Stimulated activated memory B cell treated with anti-CD40 and anti-IgM and Interleukin-4, amounts not matched to agents 10 μg/mL and 1 μg/mL and 100 μg/mL, for 72 hours (primary cell): ENCODE measurements at places on chromosomes 3 and 15.
A peak's percentile ranks its signal among the peaks of the same experiment; 100 is the strongest.

DNA sequence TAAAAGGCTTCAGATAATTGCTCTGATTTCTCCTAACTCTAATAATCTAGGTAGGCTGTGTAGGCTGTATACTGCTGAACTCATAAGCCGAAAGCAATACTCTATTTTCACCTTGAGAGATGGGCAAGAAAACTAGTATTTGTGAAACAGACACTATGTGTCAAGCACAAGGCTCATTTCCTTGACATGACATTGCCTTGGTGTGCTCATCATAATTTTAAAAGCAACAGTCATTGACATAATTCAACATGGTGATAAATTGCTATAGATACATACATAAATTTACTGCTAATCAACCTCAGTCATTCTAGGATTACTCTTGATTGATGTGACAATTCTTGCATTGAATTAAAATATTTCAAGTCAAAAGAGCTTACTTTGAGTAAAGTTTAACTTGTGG is 304.7 kb downstream of the CNTN3 start:
- H3K4me3 ChIP-seq = no peak overlapping the region
- H3K4me1 ChIP-seq = no peaks in the 10 kb centered on the region
- H3K36me3 ChIP-seq = no peaks in the 10 kb centered on the region
- no peaks in the 10 kb centered on the region for H3K27me3 ChIP-seq
- H3K27ac ChIP-seq = no peak overlapping the region

DNA sequence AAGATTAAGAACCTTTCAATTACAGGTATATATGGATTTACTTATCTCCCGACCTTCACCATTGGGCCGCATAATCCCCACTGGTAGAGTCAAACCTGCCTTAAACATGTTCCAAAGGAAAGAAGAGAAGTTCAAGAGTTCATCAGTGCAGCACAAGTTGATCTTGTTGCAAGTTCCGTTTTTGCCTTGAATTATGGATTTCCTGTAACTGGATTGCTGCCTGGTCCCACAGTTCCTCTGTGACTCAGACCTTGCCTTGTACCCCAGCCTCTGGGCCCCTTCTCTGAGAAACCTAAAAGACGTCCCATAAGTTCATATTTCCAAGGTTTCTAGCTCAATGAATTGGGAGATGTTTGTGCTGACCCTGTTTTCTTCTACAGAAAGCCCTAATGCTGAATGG is 112.5 kb upstream of the THBS1 start:
- no peaks in the 10 kb centered on the region for H3K4me1 ChIP-seq
- H3K27me3 ChIP-seq = peaks cover 16% of the 10 kb centered on the region
- no peak for ATAC-seq
- no peaks in the 10 kb centered on the region for H3K36me3 ChIP-seq

DNA sequence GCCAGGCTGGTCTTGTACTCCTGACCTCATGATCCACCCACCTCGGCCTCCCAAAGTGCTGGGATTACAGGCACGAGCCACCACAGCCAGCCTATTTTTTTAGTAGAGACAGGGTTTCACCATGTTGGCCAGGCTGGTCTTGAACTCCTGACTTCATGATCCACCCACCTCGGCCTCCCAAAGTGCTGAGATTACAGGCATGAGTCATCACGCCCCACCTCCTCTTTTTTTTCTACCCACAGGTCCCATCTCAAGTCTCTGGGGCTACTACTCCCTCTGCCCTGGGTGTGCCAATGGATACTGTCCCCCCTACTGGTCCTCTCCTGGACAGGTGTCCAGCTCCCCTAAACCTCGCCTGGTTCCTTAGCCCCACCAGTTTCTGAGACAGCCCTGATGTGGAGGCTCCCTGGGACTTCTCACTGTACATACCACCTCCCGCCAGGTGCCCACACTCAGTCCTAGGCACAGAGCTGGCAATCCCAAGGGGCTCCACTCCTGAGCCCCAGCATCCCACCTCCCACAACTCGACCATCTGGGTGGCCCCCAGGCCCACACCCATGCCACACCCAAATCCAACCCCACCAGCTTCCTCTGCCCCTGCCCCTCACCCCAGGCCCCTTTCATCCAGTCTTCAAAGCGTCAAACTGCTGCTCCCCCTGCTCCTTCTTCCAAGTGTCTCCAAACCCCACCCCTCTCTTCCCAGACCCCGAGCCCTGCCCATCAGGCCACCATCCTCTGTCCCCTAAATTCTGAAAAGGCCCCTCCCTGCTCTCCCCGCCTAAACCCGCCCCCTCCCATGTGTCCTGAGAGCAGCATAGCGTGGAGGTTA is 13.1 kb upstream of the CYP11A1 start:
- no peaks in the 10 kb centered on the region for H3K36me3 ChIP-seq
- ATAC-seq = no peak
- H3K4me1 ChIP-seq = peaks cover 91% of the 10 kb centered on the region
- peak overlapping the region; percentile 94 for H3K27ac ChIP-seq
- H3K4me3 ChIP-seq = no peak overlapping the region
- H3K27me3 ChIP-seq = no peaks in the 10 kb centered on the region

DNA sequence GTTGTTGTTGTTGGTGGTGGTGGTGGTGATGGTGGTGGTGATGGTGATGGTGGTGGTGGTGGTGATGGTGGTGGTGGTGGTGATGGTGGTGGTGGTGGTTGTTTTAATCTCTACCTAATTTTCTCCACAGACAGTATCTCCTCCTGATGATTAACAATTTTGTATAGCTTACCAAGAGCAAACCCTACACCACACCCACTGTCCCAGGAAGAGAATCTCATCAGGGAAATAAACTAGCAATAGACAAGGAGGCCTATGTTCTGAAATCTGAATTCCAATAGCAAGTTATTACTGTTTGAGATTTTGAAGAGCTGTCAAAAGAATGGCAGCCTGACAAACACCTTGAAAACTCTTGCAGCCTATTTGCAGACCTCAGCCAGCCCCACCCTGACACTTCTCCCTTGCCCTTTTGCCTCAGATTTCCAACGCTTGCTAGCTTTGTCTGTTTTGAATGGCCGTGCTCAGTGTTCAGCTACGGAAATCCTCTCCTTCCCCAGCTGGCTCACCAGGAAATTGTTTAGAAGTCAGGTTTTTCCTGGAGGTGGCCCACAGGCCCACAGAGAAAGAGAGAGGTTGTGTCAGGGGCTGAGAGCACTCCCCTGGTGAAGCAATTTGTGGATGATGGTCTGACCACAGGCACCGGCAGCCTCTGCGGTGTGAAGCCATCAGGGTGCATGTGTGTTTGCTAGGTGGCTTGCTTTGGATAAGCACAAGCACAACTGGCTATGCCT is 101.6 kb downstream of the MAGI1 start:
- H3K27ac ChIP-seq = no peak overlapping the region
- no peak for ATAC-seq
- H3K36me3 ChIP-seq = no peaks in the 10 kb centered on the region
- H3K4me3 ChIP-seq = no peak overlapping the region

GRCh38 chr15:101213570-101213969 is 38.3 kb downstream of the CHSY1 start:
- H3K4me1 ChIP-seq = peaks cover 63% of the 10 kb centered on the region
- no peak for ATAC-seq
- no peak overlapping the region for H3K27ac ChIP-seq
- no peaks in the 10 kb centered on the region for H3K27me3 ChIP-seq

DNA sequence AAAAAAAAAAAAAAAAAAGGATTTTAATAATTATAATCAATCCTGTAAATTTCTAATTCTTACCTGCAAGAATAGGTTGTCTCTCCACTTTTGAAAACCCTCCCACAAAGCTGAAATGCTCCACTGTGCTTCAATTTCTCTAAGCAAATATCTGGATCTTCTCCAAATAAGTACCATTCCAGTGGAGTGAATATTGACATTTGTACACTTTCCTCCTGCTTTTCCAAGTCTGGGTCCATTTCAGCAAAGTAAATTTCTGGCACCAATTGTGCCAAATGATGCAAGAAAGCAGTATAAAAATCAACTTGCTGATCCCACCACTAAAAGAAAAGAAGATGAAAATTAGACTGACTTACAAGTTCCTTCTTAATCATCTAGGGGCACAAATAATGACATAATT is 19.9 kb downstream of the UBR1 start:
- no peak overlapping the region for H3K27ac ChIP-seq
- H3K4me3 ChIP-seq = no peak overlapping the region
- H3K36me3 ChIP-seq = peaks cover 32% of the 10 kb centered on the region
- H3K4me1 ChIP-seq = peaks cover 13% of the 10 kb centered on the region
- no peaks in the 10 kb centered on the region for H3K27me3 ChIP-seq

- H3K27me3 ChIP-seq = no peaks in the 10 kb centered on the region
- H3K27ac ChIP-seq = no peak overlapping the region
- H3K36me3 ChIP-seq = peaks cover 12% of the 10 kb centered on the region
- H3K4me1 ChIP-seq = peaks cover 28% of the 10 kb centered on the region
- ATAC-seq = no peak
- H3K4me3 ChIP-seq = no peak overlapping the region
These were observed 98.9 kb downstream of the ZNF609 start for GRCh38 chr15:64559243-64559642.

DNA sequence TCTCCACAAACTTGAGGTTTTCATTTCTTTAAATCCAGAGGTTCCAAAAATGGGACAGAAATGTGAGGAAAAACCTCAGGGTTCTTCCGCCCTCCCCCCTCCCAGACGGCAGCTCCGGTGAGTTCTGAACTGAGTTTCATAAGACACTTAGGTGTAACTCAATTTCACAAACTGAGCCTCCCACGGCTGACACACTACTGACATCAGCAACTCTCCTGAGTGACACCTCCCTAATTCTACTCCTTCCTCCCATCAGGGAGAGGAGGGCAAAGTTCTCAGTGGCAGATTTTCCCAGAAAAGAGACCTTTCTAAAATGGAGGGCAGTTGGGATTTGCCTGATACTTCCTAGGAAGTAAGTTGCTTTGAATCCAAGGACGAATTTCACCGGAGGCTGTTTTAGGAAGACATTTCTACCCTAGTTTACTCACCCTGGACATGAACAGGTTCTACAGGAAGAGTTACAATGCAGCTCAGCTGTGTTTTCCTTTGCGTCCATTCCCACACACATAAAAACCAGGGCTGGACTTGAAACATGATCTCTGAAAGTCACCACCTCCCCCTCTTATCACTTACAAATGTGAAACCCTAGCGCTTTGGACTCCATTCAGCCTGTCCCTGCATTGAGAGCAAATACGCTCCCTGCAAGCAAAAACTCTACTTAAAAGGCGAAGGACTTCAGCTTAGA is 78.1 kb upstream of the LMOD3 start:
- H3K4me3 ChIP-seq = no peak overlapping the region
- peaks cover 6% of the 10 kb centered on the region for H3K4me1 ChIP-seq
- H3K27me3 ChIP-seq = peaks cover 25% of the 10 kb centered on the region
- no peak for ATAC-seq
- H3K36me3 ChIP-seq = no peaks in the 10 kb centered on the region

DNA sequence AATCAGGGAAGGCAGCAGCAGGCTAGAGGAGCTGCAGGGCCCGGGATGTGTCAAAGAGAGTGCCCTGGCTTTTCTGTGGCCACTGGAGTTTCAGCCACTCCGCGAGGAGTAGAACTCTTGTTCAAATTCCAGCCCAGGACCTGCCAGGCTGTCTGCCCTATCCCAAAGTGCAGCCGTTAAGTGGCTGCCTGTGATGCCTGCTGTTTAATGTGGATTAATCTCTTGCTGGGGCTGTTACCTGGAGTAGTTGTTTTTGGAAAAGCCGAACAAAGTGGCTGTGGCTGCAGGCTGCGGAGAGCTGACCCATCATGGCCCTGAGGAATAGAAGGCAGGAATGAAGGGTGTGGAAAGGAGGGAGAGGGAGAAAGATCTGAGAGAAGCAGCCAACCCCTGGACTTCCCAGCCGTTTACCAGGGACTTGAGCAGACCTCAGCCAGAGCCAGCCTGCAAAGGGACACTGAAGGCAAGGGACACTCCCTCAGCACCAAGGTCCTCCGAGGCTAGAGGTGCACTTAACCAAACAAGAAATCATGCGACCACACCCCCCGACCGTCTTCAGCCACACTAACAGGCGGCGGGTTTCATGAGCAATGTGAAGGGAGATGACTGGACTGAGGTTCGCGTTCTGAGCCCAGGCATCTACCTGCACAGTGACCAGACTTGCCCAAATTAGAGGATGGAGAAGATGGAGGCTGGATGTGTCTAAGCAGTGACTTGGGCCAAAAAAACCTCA is 4.7 kb downstream of the CDAN1 start:
- no peak for ATAC-seq
- no peak overlapping the region for H3K27ac ChIP-seq
- H3K27me3 ChIP-seq = no peaks in the 10 kb centered on the region
- H3K4me1 ChIP-seq = peaks cover 21% of the 10 kb centered on the region
- no peak overlapping the region for H3K4me3 ChIP-seq

- no peak for ATAC-seq
- H3K27ac ChIP-seq = no peak overlapping the region
- H3K27me3 ChIP-seq = no peaks in the 10 kb centered on the region
- no peaks in the 10 kb centered on the region for H3K36me3 ChIP-seq
- H3K4me3 ChIP-seq = no peak overlapping the region
These were observed 1124.2 kb downstream of the NAALADL2 start for GRCh38 chr3:175983379-175983778.

GRCh38 chr3:30505866-30506520 is 100.4 kb upstream of the TGFBR2 start:
- peaks cover 50% of the 10 kb centered on the region for H3K4me1 ChIP-seq
- no peak overlapping the region for H3K4me3 ChIP-seq
- no peaks in the 10 kb centered on the region for H3K36me3 ChIP-seq
- peak overlapping the region; percentile 93 for H3K27ac ChIP-seq

DNA sequence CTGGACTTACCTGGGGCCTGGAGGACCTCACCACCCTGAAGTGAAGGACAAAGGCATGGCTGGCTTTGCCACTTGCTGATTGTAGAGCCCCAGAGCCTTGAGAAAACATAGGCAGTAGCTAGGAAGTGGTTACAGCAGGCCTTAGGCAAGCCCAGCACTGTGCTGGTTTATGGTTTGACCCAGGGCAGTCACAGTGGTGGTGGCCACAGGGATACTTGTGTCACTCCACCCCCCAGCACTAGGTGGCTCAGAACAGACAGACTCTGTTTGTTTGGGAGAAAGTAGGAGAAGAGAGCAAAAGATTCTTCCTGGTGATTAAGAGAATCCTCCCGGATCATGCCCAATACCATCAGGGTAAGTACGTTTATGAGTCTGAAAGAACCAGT is 13.2 kb upstream of the COL8A1 start:
- ATAC-seq = peak; percentile 29
- no peak overlapping the region for H3K4me3 ChIP-seq
- H3K36me3 ChIP-seq = no peaks in the 10 kb centered on the region
- no peaks in the 10 kb centered on the region for H3K27me3 ChIP-seq
- H3K4me1 ChIP-seq = no peaks in the 10 kb centered on the region

- H3K36me3 ChIP-seq = no peaks in the 10 kb centered on the region
- H3K4me3 ChIP-seq = no peak overlapping the region
- no peak for ATAC-seq
- no peaks in the 10 kb centered on the region for H3K4me1 ChIP-seq
These were observed 1024.4 kb upstream of the CADM2 start for GRCh38 chr3:83934192-83935021.
